Activated CD4-positive, alpha-beta T cell treated with anti-CD3 and anti-CD28 coated beads for 48 hours (primary cell): ENCODE measurements at places on chromosomes 5 and 9.
A peak's percentile ranks its signal among the peaks of the same experiment; 100 is the strongest.

DNA sequence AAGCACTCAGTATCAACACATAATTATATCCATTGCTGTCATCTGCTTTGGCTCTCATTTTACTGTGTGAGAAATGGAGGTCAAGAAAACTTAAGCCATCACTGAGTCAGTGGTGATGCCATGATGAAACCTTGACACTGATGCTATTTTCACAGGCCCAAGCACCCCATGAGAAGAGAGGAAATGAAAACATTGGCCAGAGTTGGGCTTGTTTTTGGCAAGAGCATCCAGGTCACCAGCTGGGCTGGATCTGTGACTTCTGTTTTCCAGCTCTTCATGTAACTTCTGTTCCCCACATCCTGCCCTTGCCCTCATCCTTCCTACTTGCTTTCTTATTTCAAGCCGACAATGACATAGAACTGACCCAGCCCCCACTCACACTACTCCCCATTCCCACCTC lies 10.0 kb downstream of the LCP2 start:
- DNase-seq = no peak

- no peak for DNase-seq
Observed at GRCh38 chr9:90724112-90724511, 77.5 kb upstream of the SYK start.

GRCh38 chr5:10566543-10567068 lies 2.7 kb downstream of the ANKRD33B start:
- no peak for DNase-seq

DNA sequence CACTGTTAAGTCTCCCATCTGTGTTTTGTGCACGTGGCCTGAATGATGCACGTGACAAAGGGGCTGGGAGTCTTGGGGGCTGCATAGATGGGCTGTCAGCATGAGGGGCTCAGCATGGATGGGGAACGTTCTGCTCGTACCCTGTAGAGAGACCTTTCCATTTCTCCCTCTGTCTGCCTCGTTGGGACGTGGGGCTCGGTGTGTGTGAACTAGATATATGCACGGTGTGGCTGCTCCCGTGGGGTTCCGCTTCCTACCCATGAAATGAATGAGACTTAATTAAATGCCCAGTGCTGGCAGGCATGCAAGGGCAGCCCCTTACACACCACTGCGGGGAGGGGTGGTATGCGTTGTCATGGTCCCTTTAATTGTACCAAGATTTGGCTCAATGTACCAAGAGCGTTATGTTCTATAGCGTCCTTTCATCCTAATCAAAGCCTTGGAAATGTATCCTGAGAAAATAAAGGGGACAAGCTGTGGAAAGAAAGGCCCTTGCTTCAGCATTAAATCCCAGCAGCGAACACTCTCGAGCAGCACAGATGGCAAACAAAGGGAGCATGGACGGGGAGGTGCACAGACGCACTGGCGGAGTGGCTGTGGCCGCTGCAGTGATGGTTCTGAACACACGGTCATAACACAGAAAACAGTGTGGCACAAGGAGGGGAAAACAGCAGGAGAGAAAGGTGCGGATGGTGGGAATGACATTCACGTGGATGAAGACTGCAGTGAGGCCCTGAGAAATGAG lies 66.8 kb downstream of the RASGEF1C start:
- DNase-seq = no peak

DNA sequence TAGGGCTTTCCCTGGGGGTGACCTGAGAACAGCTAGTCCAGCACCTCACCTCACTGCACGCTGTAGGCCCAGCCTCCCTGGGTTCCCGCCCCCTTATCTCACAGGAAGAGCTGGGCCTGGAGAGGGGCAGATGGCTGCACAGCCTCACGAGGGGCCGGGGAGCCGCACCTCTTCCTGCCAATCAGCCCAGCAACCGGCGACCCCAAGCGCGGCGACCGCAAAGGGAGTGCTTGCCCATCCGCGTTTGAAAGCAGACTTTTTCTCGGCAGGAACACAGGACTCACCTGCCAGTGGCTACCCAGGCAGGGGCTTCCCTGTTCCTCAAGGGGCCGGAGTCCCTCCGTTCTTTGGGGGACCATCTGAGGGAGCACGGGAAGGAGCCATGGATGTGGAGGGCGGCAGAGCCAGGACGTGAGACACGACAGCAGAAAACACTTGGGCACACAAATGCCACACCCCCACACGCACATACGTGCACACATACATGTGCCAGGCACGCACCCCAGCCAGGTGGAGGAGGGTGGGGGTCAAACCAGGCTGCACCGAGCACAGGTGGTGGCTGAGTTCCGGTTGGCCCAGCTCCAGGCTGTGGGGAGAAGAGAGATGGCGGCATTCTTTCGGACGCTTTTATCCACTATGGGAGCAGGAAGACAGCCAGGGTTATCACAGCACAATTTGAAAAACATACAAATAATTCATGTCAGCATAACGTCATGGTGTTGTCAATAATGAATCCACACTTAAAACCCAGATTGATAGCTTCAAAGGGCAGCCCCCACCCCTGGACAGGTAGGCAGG lies 11.3 kb downstream of the TMEM250 start:
- peak; percentile 51 for DNase-seq

DNA sequence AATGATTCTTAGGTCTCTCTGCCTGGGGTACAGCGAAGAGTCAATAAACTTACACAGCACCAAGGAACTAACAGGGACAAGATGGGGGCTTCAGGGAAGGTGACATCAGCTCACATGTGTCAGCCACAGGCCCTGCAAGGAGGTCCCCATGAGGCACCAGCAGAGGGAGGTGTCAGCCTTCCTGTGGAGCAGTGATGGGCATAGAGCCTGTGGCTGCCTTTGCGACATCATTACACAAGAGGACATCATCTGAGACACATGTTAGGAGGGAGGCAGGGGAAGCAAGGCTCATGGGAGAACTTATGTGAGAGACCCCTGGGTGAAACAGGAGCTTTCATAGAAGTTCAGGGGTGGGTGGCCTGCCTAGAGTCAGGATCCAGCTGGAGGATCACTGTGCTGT lies 389.6 kb downstream of the SEMA5A start:
- DNase-seq = peak; percentile 3

- DNase-seq = no peak
Observed at GRCh38 chr5:126265917-126266316, 157.3 kb upstream of the GRAMD2B start.

- DNase-seq = no peak
Observed at GRCh38 chr9:124789531-124789930, 12.6 kb downstream of the OLFML2A start.

DNA sequence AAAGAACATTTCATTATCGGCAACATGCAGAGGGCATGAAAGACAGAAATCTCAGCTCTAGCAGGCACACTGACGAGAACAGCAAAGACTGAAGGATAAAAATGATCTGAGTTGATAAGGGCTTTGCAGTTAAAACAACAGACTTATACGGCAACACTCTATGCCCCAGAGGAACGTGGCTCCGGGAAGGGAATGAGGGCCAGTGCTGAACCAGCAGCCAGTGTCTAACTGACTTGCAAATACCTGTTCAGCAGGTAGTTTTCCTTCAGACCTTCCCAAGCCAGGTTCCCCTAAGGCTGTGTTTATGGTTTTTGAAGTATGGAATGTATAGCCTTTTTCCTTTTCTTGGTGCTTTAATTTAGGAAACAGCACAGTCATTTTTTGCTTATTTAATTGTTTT lies 121.3 kb upstream of the CDH18 start:
- DNase-seq = no peak

DNA sequence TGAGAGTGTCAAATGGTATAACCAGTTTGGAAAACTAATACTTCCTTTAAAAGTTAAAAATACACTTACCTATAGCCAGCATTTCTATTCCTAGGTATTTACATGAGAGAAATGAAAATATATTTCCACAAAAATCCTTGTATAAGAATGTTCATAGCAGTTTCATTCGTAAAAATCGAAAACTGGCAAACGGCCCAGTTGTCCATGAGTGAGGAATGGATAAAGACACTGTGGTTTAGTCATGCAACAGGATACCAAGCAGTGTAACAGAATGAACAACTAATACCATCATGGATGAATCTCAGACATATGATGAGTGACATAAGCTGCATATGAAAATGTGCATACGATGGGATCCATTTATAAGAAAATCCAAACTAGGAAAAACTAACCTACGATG lies 136.7 kb downstream of the MACROH2A1 start:
- no peak for DNase-seq

GRCh38 chr5:177472460-177473442 lies 683 bp downstream of the DBN1 start:
- DNase-seq = peak; percentile 67

DNA sequence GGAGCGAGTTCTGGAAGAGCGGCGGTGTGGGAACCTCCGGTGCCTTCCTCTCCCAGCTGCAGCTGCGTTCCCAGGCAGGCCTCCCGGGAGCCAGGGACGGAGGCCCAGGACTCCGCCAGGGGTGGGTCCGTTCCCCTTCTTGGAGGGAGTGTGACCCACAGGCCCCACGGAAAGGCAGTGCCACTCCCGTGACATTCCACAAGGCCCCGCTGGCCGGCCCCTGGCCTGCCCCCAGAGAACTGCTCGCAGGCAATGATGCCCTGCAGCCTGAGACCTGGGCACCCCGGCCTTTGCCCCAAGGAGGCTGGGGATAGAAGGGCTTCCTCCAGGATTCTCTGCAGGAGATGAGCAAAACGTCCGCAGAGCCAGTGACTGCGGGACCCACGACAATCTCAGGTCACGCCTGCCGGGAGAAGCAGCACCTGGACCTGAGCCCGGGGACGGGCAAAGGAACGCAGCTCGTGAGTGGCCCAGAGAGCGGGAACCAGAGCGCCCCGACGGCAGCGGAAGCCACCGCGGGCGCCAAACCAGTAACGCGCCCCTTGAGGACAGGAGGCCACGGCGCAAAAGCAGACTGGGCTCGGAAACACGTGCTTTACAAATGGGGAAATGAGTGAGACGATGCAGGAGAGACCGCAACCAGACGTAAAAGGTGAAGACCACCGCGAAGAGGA lies 9.3 kb downstream of the OBP2B start:
- DNase-seq = peak; percentile 67

DNA sequence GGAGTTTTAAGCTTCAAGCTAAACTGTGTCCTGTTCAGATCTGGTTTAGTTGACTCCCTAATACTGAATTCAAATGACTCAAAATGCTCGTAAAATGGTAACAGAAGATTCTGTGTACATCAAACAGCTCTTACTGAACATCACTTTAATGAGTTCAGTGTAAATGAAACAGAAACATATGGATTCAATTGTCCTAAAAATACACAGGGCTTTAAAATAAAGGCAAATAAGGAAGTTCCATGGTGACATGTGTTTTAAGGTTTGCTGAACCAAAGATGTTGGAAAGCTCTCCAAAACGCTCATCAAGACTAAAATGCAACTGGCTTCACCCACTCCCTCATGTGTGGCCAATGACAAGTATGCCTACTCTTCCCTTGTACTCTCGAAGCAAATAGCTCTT lies 340.0 kb upstream of the PIK3R1 start:
- DNase-seq = no peak

DNA sequence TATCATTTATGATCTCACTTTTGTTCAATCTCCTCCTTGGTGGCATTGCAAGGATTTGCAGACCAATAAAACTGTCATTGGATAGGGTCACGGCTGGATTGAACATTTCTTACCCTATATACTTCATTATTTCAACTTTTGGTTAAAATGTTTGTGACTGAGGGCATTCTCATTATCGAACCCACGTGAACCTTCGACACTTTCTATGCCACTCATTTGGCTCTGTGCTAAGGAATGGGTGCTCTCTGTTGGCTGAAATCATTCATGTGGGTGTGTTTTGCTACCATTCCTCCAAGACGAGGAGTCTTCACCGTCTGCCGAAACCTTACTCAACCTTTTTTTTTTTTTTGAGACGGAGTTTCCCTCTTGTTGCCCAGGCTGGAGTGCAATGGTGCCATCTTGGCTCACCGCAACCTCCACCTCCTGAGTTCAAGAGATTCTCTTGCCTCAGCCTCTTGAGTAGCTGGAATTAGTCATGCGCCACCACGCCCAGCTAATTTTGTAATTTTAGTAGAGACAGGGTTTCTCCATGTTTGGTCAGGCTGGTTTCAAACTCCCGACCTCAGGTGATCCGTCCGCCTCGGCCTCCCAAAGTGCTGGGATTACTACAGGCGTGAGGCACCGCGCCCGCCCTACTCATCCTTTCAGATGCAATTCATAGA lies 62.5 kb downstream of the CSNK1A1 start:
- peak; percentile 23 for DNase-seq

DNA sequence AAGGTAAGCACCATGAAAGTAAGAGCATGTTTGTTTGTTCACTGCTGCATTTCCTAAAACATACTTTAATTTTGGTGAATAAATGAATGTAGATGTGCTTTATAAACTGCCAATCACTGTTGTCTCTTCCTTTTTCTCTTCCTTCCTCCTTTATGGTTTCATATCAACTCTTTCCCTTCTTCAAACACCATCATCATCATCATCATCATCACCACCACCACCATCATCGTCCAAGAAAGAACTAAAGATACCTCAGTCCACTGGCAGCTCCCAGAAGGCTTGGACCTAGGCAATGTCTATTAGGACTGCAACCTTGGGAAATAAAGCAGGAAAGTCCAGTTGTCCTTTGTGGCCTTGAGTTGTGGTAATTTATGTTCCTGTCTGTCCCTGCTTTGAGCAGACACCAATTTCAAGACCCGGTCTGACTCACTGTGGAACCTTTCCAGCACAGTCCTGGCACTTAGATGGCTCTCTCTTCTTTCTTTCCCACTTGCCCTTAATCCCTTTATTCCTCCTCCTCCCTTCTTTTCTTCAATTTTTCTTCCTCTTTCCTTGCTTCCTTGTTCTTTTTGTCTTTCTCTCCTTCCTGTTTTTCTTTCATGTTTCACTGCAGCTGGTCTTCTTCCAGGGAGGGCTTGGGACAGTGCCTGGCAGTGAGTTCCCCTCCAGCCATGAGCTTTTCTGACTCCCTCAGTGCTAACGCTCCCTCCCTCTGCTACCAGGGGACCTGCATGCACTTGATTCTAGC lies 99.3 kb downstream of the ANGPTL2 start:
- DNase-seq = no peak

DNA sequence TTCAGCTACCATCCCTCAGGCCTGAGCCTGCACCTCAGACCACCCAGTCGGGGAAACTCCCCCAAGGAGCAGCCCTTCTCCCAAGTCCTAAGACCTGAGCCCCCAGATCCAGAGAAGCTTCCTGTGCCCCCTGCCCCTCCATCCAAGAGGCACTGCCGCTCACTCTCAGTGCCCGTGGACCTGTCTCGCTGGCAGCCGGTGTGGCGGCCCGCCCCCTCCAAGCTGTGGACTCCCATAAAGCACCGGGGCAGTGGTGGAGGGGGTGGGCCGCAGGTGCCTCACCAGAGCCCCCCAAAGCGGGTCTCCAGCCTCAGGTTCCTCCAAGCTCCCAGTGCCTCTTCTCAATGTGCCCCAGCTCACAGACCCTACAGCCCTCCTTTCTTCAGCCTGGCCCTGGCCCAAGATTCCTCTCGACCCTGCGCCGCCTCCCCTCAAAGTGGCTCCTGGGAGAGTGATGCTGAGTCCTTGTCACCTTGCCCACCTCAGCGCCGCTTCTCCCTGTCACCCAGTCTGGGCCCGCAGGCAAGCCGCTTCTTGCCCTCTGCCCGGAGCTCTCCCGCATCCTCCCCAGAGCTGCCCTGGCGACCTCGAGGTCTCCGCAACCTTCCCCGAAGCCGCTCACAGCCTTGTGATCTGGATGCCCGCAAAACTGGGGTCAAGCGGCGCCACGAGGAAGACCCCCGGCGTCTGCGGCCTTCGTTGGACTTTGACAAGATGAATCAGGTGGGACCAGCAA lies 7.0 kb downstream of the FAM53C start:
- DNase-seq = no peak

- DNase-seq = no peak
Observed at GRCh38 chr5:23042226-23042625, 189.1 kb upstream of the CDH12 start.

- no peak for DNase-seq
Observed at GRCh38 chr9:77215874-77216273, 38.5 kb downstream of the VPS13A start.

GRCh38 chr5:124923131-124923530 lies 176.7 kb upstream of the ZNF608 start:
- DNase-seq = no peak
